Epithelial cell of prostate (primary cell): ENCODE measurements at places on chromosomes 4 and X.

GRCh38 chrX:6777238-6778002 is 242.5 kb upstream of the VCX3A start:
- DNase-seq = no peak

DNA sequence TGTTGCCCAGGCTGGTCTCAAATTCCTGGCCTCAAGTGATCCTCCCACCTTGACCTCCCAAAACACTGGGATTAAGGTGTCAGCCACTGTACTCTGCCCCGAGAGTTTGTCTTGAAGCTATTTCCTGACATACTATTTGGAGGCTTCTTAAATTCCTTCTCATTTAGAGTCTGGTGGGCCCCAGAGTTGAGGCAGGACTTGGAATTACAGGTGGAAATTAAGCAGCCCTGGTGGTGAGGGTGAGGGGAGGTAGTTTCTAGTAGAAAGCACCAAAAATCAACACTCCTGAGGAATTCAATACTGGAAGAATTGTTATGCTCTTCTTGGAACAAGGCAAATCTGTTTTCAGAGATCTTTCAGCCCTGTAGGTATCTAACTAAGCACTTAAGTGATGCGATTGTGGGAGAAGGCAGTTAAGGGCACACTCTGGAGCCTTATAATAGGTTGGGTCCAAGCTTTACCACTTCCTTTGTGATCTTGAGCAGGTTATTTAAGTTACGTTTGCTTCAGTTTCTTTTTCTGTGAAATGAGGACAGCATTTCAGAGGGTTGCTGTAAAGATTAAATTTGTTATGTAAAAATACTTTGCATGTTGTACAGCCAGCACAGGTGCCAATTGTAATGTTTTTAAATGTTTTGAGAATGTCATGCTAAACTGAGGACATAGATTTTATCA is 200.7 kb downstream of the SOWAHB start:
- DNase-seq = no peak

- DNase-seq = no peak
Observed at GRCh38 chrX:49659771-49660170, 36.0 kb downstream of the PAGE1 start.

DNA sequence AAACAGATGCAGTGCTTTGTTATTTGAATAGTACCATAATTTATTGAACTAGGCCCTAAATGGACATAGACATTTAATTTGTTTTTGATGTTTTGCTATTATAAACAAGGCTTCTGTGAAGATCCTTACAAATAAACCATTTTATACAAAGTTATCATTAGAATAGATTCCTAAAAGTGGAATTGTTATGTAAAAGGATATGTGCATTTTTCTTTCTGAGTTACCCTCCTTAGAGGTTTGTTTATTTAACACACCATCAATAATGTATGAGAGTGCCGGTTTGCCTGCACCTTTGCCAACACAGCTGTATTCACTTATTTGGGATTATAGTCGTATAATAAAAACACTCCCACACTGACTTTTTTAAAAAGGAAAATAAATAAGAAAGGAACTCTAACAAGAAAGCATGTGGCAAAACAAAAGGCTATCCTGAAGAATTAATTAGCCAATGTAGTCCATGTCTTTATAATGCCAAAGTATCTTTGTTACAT is 84.8 kb downstream of the PAK3 start:
- no peak for DNase-seq

DNA sequence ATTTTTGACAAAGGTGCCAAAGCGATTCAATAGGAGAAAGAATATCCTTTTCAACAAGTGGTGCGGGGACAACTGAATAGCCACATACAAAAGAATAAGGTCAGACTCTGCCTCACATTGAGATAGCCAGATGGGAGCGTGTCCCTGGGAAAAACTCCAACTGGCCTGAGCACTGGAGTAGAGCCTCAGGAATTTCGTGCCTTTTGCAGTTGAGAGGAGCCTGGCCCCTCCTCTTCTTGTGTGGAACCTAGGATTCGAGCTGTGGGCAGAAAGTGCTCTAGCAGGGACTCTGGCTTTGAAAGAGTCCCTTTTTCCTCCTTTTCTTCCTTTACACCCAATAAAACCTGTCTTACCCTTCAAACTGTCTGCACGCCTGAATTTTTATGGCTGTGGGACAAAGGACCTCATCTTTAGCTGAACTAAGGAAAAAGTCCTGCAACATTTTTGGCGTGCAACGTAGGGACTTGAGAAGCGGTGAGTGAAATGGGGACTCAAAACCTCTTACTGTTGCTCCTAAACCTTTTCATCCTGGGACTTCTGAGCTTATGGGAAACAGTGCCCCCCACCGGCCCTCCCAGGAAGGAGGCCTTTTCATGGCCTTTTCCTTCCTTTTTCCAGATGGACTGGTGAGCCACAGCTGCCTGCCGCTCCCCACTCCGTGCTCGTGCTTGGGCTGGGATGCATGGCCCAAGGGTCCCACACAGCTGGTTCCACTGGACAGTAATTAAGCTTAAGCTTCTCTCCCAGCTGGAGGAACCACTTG is 68.6 kb downstream of the BMP15 start:
- DNase-seq = no peak

- DNase-seq = no peak
Observed at GRCh38 chrX:148500423-148501385, at the start of gene AFF2. Gene AFF2 (plus strand): TSS chrX:148500617. CDS start chrX:148501098, 481 bp downstream.

DNA sequence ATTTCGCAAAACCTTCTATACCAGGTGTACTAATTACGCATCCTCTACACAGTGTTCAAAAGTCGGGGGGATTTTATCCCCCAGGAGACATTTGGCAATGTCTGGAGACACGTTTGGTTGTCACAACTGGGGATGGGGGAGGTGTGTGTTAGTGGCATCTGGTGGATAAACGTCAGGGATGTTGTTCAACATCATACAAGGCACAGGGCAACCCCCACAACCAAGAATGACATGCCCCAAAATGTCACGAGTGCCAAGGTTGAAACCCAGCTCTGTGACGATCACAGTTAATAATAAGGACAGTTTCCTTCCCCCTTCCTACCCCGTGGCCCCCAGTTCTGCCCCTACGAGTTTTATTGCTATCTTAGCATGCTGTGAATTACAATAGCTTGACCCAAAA is 15.9 kb upstream of the SEL1L3 start:
- no peak for DNase-seq

DNA sequence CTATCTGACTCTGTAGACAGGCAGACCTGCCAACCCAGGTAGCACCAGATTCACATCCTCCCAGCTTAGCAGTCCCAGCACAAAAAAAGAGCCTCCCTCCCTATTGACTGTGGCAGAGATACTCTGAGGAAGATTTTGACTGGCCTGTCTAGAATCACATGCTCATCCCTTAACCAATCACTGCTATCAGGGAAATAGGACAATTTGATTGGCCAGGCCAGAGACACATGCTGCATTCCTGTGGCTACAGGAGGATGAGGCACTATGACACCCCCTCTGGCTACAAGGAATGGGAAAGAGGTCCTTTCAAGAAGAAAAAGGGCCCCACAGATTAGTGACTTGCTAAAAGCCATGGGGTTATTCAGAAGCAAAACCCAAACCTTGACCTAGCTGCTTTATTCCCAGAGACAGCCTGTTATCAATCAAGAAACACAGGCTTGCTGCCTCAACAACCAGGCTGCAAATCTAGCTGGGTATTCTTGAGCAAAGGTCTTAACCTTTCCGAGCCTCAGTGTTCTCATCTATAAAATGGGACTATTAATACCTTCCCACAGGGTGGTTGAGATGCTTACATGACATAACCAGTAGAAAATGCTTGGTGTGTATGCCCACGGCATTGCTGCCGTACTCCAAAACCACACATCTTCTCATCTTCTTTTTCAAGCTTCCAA is 147.6 kb downstream of the BCOR start:
- DNase-seq = no peak

- DNase-seq = no peak
Observed at GRCh38 chr4:95439071-95439470, 109.7 kb downstream of the UNC5C start.

GRCh38 chr4:132707955-132708354 is 441.1 kb upstream of the PCDH10 start:
- no peak for DNase-seq

GRCh38 chr4:15238720-15239119 is 189.1 kb upstream of the C1QTNF7 start:
- no peak for DNase-seq

- no peak for DNase-seq
Observed at GRCh38 chr4:5039800-5040199, 11.5 kb upstream of the STK32B start.

- DNase-seq = no peak
Observed at GRCh38 chr4:85967872-85968271, 392.0 kb downstream of the MAPK10 start.

- no peak for DNase-seq
Observed at GRCh38 chr4:102308032-102308799, 37.1 kb downstream of the SLC39A8 start.

DNA sequence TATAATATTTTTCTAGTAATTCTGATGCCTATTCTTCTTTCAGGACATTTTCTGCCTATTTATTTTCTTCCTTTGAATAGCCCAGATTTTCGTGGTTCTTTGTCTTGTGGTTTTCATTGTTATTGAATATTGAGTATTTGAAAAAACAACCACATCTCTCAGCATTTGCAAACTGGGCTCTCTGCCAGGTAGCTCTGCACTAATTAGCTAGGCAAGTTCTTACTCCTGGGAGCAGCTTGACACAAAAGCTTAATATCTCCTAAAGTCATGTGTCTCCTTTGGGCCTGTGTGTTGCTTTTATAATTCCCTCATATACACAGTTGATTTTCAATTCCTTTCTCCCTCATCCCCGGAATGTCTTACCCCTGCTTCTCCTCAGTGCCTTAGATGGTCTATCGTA is 413.5 kb upstream of the GRIA3 start:
- no peak for DNase-seq

DNA sequence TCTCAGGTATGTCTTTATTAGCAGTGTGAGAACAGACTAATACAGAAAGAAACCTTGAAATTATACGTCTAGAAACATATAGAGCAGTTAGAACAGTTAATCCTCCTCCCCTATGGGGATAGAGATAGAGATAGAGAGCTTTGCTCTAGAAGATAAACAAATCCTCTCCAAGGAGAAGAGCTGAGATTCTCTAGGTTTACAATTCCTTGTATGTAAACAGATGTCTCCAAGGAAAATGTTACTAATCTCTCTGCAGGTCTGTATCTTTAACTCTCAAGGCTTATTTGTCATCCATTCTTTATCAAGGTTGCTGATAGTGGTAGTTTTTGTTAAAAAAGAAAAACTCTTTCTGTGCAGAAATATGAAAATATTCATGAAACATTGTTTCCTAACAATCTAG is 282.1 kb upstream of the GIMD1 start:
- no peak for DNase-seq

DNA sequence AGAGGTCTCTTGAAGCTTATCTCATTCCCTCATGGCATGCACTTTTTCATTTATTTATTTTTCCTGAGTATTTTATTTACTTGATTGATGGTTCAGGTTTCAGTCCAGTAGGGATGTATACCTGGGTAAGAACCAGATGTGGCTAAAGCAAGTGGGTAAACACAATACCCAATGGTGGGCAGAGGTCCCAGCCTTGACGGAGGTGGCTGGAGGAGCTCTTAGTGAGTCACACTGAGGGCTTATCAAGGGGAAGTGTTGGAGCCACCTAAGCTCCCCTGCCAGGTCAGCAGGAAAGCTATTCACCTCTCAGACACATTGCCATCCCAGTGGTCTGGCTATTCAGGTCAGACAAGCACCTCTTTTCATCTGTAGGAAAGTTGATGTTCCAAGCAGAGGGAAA is 236.2 kb upstream of the MAGEB16 start:
- no peak for DNase-seq

DNA sequence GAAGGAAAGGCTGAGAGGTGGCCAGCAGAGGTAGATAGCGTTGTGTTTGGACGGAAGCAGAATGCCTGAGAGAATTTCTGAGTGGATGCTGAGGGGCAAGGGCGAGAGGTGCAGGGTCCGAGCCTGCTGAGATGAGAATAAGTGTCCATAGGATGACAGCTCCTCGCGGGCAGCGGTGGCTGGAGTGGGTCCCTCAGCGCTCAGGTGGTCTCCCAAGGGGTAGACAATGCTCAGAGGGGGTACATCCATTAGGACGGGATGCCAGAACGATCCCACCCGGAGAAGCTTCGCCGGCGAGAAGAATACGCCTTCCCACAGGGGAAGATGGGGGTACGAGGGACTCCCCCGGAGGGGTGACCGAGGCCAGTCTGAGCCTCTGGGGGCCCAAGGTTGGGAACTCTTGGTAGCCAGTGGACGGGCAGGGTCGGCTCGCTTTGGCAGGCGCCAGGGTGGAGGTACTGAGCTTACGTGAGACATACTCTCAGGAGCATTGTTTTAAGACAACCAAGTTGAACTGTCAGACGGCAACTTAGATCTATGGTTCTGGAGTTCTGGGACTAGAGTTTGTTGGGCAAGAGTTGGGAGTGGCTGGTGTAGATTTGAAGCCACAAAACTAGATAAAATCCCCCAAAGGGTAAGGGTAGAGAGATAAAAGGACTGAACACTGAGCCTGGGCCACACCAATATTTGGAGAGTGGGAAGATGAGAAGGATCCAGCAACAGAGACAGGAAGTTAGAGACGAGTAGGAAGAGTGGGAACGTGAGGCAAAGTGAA is 15.8 kb downstream of the BRCC3 start:
- no peak for DNase-seq

GRCh38 chr4:145295547-145295946 is 115.2 kb upstream of the OTUD4 start:
- DNase-seq = no peak

GRCh38 chr4:89660444-89661172 is 176.4 kb downstream of the SNCA start:
- DNase-seq = no peak

DNA sequence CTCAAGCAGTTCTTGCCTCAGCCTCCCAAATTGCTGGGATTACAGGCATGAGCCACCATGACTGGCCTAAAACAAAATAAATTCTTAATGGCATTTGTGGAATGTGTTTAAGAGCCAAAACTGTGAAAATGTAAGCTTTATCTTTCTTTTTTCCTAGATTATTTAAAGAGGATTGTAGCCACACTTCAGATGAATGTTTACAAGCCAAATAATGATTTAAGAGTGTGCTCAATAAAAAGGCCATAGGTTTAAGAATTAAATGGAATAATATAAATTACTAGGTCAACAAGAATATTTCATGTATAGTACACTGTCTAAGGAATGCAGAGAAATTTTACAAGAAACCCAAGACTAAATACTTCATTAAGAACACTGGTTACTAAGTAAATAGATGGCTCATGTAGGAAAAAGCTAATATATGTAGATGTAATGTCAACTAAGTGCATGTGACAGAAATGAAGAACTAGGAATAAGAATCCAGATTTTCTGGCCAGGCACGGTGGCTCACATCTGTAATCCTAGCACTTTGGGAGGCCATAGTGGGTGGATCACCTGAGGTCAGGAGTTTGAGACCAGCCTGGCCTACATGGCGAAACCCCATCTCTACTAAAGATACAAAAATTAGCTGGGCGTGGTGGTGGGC is 21.3 kb upstream of the UGDH start:
- no peak for DNase-seq

- DNase-seq = no peak
Observed at GRCh38 chr4:5852523-5853202, 40.2 kb downstream of the CRMP1 start.

- no peak for DNase-seq
Observed at GRCh38 chr4:185396724-185397385, at the start of gene ANKRD37. Gene ANKRD37 (plus strand): TSS chr4:185396841. CDS start chr4:185396924, 83 bp downstream.

GRCh38 chrX:111170017-111170416 is 74.0 kb downstream of the PAK3 start:
- no peak for DNase-seq

- DNase-seq = no peak
Observed at GRCh38 chr4:829761-830600, 4.1 kb upstream of the CPLX1 start.

- no peak for DNase-seq
Observed at GRCh38 chrX:53340852-53341645, 59.7 kb upstream of the IQSEC2 start.

GRCh38 chrX:12379671-12380070 is 241.4 kb downstream of the FRMPD4 start:
- DNase-seq = no peak

GRCh38 chrX:68632491-68632890 is 15.0 kb upstream of the STARD8 start:
- no peak for DNase-seq
